Cardiac fibroblast (primary cell): ENCODE measurements at places on chromosomes 7 and 10.

DNA sequence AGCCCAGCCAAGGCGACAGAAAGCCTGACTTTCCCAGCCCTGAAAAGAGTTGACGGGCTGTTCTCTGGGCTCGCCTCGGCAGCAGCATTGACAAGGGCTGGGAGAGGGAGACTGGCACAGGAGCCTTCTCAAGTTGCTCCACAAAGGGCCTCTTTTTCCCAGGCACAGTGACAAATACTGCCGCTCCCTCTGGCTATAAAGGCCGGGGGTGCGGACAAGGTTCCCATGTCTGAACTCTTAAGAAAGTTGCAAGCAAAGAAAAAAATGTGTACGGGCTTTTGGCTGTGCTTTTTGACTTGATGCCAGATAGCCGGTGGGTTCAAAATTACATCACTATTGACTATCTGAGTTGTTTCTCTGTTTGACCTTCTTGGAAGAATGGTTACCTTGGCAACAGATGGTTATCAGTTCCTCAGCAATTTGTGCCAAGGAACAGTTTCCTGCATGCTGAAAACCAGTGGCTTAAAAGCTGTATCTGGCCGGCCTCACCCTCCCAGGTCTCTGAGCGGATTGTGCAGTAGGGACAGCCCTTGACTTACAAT is 115.9 kb upstream of the EEPD1 start:
- DNase-seq, result peak; percentile 96

GRCh38 chr10:43199684-43200537 is 61.7 kb downstream of the CSGALNACT2 start:
- DNase-seq, result no peak

- no peak for DNase-seq
Observed at GRCh38 chr10:97502916-97503315, 4.2 kb downstream of the UBTD1 start.

- no peak for DNase-seq
Observed at GRCh38 chr7:50608196-50608906, 43.1 kb upstream of the DDC start.

DNA sequence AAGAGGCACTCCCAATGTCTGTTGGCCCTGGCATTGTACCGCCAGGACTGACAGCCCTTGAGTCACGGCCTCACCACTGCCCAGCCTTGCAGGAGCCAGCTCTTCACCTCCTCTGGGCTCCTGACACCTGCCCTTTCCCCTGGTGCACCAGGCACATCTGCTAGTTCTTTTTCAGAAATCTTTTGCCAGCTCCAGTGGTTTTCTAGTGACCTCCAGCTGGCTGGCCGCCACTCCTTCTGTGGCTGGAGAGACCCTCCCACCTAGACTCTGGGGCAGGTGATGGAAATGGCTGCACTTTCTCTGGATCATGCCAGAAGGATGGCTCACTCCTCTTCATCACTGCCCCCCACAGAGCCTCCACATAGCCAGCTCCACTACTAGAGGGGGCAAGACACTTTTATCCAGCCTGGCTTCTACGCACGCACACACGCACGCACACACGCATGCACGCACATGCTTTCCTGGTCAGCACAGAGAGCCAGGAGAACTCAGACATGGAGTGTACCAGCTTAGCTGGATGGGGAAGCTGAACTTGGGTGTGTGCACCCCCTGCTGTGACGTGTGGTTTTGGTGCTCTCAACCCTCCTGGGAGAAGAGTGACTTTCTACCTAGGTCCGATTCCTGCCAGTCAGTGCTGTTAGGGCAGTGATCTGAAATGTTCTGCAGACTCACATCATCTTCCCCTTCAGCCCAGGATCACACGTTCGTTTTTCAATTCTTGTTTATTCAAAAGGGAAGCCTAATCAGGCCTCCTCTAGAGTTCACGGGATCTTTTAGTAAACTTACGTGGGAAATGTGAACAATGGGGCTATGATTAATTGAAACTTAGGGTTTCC is 222.0 kb downstream of the PRPF18 start:
- no peak for DNase-seq

GRCh38 chr10:29596826-29597225 is 37.9 kb downstream of the SVIL start:
- DNase-seq, result no peak

DNA sequence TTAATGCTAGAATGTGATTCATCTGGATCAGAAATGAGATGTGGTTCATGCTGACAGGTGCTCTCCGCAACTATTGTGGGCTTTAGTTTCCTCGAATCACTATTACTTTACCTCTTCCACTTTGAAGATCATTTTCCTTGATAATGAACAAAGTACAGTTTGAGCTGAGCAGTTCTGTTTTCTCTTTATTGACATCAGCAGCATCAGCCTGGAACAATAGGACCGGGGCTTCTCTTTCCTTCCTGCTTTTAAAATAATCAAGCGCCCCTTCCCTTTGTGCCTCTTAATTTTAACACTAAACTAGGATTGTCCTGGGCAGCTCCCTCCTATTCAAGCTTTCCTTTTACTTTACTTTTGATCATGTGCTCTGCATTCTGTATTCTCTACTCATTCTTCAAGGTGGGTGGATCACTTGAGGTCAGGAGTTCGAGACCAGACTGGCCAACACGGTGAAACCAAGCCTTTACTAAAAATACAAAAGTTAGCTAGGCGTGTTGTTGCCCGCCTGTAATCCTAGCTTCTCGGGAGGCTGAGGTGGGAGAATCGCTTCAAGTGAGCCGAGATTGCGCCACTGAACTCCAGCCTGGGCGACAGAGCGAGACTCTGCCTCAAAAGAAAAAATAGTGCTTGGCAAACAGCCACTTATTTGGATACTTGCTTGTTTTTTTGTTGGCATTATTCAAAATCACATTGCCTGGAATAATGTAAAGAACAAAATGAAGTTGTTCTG is 67.0 kb upstream of the RHEB start:
- DNase-seq, result no peak

DNA sequence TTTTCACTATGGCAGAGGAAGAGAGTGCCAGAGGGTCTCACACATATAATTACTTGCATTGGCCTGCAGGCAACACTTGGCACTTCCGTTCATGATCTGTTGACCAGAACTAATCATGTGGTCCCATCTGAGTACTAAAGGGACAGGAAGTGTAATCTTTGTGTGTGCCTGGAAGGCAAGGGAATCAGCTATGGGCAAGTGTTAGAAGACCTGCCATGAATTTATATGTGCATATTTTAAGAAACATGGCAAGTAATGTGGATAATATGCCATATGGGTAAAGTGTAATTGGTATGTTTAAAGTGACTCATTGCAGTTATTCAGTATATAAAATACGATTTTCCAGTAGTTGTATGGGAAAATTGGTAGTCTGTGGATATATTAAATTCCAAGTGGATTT is 46.1 kb downstream of the CCSER2 start:
- DNase-seq, result no peak

DNA sequence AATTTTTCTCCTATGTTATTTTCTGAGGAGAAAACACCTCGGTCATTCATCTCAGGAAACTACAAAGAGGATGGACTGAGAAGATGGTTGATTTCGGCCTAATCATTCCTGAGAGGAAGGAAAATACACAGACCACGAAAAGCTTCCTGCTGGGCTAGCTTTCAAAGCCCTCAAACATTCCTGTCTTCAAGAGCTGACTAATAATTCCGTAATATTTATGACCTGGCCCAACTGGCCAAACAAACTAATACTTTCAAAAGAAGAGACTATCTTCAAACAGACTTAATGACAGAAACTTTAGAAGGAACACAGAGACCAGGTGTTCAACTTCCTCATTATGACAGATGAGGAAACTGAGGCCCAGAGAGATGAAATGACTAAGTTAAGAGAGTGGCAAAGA is 215.1 kb upstream of the FRMD4A start:
- DNase-seq, result peak; percentile 52

- DNase-seq, result no peak
Observed at GRCh38 chr10:73959484-73960243, 38.3 kb upstream of the VCL start.

- DNase-seq, result no peak
Observed at GRCh38 chr10:18690541-18690940, 31.3 kb downstream of the ARL5B start.

- DNase-seq, result no peak
Observed at GRCh38 chr7:45363669-45364068, 206.1 kb downstream of the RAMP3 start.

DNA sequence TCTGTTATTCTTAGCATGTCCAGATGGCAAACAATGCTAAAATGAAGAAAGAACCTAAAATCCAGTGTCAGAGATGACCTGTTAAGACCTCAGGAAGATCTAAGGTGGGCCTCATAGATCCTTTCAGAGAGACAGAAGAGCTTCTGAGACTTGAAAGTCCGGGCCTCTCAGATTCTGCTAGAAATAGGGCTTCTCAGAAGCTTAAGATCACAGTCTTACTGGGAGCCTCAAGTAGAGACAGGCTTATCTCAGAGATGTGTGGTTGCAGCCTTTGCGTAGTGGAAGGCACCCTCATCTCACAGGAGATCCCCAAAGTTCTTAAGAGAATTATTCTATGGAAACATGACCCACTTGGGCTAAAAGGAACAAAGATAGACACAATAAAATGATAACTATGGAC is 642.8 kb downstream of the TNS3 start:
- DNase-seq, result no peak

DNA sequence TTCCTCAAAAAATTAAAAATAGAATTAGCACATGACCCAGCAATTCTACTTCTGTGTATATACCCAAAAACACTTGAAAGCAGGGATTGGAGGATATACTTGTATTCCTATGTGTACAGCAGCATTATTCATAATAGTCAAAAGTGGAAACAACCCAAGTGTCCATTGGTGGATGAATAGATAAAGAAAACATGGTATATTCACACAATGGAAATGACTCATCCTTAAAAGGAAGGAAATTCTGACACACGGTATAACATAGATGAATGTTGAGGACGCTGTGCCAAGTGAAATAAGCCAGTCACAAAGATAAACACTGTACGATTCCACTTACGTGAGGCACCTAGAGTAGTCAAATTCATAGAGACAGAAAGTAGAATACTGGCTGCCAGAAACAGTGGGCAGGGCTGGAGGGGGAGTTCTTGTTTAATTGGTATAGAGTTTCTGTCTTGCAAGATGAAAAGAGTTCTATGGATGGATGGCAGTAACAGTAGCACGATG is 26.6 kb upstream of the KAT6B start:
- peak; percentile 98 for DNase-seq

DNA sequence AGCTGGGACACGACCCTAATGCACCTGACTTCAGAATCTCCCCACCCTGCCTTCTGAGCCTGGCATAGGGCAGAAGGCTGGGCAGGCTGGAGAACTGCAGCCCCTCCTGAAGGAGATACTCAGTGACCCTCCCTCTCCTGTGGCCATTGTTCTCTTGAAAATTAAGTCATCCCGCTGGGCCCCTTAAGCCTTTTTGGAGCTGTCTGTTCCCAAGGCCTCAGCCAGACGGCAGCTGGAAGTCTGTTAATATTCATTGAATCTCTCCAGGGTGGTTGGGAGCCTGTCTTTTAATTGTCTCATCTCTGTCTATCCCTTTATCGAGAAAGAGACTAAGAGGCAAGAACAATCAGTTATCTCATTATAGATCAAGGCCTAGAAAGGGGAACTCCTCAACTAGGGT is 118.1 kb upstream of the PCBD1 start:
- no peak for DNase-seq

- peak; percentile 82 for DNase-seq
Observed at GRCh38 chr10:102796407-102797176, 40.6 kb downstream of the CYP17A1 start.

- DNase-seq, result no peak
Observed at GRCh38 chr10:93818086-93818485, 60.4 kb downstream of the LGI1 start.

- no peak for DNase-seq
Observed at GRCh38 chr10:21280971-21281572, 244.4 kb downstream of the SKIDA1 start.

DNA sequence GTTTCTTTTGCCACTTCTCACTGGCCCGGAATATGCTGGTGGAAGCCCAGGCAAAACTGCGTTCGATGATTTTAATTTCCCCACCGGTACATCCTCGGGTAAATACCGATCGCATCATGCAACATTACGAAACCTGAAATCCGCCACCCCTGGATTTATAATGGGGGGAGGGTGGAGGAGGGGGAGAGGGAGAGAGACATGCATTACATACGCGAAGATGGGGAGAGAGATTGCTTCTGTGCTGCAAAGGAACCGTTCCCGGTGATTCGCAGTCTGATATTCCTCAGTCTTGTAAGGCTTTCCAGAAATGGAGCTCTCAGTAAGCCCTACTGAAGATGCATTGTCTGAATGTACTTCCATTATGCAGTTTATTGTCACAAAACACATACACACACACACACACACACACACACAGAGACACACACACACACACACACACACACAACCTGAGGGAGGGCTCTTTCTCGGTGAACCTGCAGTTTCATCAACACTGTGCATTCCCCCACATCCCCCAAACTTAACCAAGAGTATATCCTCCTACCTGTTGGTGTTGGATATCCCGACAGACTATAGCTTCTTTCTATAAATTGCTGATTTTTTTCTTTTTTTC is 741 bp downstream of the GPR85 start:
- DNase-seq, result no peak

DNA sequence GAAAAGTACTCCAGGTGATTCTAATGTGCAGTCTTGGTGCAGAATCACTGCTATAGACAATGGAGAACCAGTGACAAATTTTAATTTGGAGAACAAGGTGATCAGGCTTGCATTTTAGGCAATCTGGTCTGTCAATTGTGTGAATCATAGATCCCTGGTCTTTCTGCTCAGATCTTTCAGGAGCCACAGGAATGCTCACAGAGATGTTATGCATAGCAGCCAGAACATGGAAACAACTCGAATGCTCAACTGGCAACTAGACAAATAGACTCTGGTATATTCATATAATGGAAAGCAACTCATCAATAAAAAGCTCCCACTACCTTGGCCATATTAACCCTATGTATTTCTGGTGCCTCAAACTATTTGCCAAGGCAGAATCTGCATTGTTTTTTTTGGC is 209.1 kb downstream of the PHF14 start:
- DNase-seq, result peak; percentile 51

GRCh38 chr7:143265017-143265693 is 1.9 kb downstream of the GSTK1 start:
- no peak for DNase-seq

GRCh38 chr7:135197906-135198655 is 13.2 kb downstream of the WDR91 start:
- no peak for DNase-seq

- DNase-seq, result no peak
Observed at GRCh38 chr7:8511855-8512254, 78.4 kb downstream of the NXPH1 start.

DNA sequence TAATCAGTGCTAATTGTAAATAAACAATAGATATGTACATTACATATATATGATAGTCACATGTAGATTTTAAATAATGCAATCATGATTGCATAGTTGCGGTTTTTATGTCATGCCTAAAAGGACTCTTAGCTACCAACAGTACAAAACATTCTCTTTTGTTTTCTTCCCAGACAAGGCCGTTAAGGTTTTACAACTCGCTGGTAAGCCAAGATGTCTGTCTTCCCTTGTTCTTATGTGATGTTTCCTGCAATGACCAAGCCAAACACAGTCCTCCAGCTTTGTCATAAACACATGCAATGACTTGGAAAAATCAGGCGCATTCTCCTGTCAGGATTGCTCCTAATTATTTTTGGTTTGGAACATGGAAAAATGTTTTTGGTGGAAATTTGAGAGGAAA is 192.3 kb upstream of the GLI3 start:
- no peak for DNase-seq
